Stimulated activated memory B cell treated with anti-CD40 and anti-IgM and Interleukin-4, amounts not matched to agents 10 μg/mL and 1 μg/mL and 100 μg/mL, for 72 hours (primary cell): ENCODE measurements at places on chromosomes 16 and 17.

DNA sequence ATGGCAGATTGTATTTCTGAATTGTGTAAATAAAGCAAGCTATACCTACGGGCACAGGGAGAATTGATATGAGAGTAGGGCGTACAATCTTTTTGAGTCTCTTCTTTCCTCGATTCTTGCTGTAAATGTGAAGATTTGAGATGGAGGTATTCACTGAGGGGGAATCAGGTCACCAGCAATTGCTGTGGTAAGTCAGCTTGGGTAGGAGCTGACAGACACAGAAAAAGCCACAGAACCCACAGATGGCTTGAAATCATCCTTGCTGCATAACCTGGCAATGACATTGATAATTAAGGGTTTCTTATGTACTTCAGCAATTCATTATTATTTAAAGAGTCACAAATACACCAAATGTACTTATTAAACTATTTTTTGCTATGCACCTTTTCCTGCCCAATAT lies 164.2 kb downstream of the CNTNAP4 start:
- ATAC-seq, result no peak

DNA sequence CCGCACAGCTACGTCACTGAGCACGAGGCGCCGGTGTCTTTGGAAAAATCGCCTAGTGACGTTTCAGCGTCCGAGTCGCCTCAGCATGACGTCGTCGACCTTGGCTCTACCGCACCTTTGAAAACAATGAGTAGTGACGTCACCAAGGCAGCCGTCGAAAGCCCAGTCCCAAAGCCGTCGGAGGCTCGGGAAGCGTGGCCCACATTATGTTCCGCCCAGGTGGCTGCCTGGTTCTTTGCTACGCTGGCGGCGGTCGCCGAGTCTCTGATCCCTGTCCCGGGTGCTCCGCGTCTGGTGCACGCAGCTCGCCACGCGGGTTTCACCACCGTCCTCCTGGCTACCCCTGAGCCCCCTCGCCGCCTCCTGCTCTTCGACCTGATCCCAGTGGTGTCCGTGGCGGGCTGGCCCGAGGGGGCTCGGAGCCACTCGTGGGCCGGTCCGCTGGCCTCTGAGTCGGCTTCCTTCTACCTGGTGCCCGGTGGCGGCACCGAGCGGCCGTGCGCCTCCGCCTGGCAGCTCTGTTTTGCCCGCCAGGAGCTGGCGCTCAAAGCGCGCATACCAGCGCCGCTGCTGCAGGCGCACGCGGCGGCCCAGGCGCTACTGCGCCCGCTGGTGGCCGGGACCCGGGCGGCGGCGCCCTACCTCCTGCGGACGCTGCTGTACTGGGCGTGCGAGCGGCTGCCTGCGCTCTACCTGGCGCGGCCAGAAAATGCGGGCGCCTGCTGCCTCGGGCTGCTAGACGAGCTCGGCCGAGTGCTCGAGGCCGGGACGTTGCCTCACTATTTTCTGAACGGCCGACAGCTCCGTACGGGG lies 1.5 kb downstream of the TMEM102 start:
- peak; percentile 68 for ATAC-seq

GRCh38 chr17:51085150-51085805 lies 35.4 kb downstream of the SPAG9 start:
- ATAC-seq, result no peak

GRCh38 chr17:8791910-8792270 lies 7.3 kb downstream of the MFSD6L start:
- ATAC-seq, result no peak
